ENCODE measurements at places on chromosomes 2 and 18.

DNA sequence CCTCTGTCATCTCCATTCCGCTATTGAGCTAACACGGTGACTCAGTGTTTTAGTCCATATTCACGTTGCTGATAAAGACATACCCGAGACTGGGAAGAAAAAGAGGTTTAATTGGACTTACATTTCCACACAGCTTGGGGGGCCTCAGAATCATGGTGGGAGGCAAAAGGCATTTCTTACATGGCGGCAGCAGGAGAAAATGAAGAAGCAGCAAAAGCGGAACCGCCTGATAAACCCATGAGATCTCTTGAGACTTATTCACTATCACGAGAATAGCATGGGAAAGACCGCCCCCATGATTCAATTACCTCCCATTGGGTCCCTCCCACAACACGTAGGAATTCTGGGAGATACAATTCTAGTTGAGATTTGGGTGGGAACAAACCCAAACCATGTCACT, 22.6 kb upstream of the CXXC1 start:
- no peak for DNase-seq

DNA sequence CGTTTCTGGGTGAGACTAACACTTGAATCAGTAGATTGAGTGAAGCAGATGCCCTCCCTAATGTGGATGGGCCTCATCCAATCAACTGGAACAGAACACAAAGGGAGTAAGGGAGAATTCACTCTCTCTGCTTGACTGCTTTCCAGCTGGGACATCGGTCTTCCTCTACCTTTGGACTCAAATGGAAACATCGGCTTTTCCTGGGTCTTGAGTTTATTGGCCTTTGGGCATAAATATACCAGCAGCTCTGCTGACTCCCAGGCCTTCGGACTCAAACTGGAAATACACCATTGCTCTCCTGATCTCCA, 311.6 kb downstream of the STK39 start:
- DNase-seq, result no peak

DNA sequence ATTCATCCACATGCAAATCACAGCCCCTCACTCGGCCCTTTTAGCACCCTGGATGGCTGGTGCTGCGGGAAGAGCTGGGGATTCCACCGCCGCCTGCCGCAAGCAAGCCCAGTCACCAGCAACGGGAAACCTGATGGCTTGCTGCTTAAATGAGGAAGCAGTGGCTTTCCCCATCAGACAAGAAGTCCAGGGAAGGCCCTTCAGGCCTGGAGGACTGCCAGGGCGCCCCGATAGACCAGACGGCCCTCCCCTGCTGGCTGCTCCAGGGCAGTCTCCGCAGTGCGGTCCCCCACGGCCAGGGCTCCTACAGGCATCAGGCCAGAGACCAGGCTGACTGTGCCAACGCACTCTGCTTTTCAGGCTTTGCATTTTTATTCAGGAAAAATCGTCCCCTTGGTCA, 439.1 kb downstream of the EIPR1 start:
- no peak for DNase-seq

GRCh38 chr2:21104030-21104660, 19.6 kb upstream of the TDRD15 start:
- no peak for DNase-seq

DNA sequence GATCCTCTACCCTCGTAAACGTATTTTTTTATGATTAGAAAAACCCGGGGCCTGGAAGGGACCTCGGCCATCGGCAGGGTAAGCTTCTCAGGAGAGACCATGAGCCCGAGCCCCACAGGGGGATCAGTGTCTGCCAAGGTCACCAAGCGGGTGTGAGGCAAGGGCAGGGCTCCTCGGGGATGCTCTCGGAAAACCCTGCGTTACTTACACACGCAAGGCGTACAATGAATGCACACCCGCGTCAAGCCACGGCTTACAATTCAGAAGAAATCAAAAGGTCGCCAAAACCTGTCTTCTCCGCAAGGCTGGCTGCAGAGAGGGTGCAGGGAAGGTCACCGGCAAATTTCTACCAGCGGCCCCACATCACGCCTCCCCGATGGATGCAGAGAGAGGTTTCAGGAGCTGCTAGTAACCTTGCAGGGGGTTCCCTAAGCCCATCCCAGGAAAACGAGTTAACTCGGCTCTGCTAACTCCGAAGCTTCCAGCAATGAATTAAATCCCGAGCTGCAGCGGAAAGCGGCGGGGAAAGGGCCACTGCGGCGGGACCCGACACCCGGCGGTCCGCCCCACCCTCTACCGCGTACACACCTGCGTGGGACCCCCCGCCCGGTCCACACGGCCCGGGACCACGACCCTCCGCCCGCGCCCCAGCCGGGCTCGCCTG, 638 bp downstream of the ST3GAL5 start:
- no peak for DNase-seq

GRCh38 chr2:2650608-2651375, 319.7 kb upstream of the MYT1L start:
- no peak for DNase-seq

DNA sequence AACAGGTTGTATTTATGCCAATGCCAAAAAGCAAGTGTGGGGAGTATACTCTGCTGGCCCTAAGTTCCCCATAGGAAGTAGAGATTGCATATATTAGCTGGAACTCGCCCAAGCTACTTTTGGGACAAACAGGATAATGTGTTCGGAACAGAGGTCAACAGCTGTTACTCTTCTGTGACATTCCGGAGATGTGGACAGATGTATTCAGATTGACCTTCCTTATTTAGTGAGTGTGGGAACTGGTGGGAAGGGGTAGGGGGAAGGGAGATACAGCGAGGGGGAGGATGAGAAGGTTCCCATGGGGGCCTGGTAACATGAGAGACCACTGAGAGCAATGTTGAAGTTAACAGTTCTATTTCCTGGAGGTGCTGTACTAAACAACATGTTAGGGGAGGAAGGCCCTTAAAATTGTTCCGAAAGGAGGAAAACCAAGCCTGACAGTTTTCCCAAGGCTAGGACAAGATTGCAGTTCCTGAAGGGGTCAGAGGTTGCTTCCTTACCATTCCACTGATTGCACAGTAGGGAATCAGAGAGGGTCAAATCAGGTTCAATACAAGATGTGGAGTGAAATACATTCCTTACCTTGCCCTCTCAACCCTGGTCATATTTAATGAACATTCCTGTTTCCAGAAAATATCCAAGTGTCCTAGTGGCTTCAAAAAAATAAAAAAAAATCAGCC, 14.3 kb upstream of the CD28 start:
- DNase-seq, result no peak

- no peak for DNase-seq
Measured at GRCh38 chr2:126239320-126239955, 416.5 kb upstream of the GYPC start.

DNA sequence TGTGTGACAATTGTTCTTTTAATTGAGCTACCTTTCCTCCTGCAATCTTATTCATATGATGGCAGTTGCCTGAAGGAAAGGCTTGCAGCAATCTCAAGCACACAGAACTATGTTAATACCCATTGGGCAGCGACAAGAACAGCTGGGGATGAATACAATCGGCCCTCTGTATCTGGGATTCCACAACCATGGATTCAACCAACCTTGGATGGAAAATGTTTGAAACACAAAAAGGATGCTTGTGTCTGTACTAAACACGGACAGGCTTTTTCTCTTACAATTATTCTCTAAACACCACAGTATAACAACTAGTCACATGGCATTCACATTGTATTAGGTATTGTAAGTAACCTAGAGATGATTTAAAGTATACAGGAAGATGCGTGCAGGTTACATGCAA, 256.1 kb upstream of the SIX2 start:
- DNase-seq, result no peak

GRCh38 chr2:162092658-162093556, 18.9 kb upstream of the DPP4 start:
- DNase-seq, result no peak

- no peak for DNase-seq
Measured at GRCh38 chr2:33008716-33009115, 62.0 kb downstream of the LTBP1 start.

DNA sequence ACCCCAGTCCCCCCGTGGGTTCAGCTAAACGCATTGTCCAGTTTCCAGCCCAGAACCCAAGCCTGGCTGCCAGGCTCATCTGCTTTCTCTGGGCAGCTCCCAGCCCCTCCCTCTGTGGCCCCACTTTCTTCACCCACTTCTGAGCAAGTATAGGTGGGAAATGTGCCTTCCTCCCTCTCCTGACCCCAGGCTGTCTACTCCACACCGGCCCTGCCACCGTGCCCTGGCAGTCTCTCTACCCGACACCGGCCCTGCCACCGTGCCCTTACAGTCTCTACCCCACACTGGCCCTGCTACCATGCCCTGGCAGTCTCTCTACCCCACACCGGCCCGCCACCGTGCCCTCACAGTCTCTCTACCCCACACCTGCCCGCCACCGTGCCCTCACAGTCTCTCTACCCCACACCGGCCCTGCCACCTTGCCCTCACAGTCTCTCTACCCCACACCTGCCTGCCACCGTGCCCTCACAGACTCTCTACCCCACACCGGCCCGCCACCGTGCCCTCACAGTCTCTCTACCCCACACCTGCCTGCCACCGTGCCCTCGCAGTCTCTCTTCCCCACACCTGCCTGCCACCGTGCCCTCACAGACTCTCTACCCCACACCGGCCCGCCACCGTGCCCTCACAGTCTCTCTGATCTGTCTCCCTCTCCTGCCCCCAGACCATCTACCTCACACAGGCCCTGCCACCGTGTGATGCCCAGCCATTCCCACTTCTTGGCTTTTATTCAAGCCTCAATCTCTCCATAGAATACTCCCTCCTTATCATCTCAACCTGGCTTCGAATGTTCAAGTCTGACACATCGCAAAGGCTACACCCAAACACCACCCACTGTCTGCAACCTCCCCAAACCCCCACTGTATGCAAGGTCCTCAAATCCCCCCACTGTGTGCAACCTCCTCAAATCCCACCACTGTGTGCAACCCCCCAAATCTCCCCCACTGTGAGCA, 108.9 kb downstream of the TPO start:
- DNase-seq, result no peak

DNA sequence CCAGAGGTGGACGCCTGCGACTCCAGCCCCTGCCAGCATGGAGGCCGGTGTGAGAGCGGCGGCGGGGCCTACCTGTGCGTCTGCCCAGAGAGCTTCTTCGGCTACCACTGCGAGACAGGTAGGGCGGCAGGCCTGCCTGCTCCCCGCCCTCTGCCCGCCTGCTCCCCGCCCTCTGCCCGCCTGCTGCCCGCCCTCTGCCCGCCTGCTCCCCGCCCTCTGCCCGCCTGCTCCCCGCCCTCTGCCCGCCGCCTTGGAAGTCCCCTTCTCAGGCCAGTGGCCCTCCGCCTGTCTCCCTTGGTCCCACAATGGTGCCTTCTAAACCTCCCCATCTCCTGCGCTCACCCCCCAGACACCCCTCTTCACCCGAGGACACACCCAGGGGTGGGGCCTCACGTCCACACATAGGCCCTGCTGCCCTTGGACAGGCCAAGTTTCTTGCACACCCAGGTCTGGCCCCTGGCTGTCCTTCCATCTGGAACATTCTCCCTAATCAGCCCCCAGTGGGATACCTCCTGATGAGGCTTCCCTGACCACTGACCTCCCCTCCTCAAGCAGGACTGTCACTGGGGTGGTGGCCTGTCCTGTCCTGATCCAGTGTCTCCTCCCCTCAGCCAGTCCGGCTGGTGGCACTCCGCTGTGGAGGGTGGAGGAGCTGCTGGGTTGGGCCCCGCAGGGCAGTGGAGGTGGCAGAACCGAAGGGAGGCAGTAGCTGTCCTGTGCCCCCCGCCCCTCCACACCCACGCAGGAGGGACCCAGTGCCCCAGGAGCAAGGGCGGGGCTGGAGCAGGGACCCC, 37.9 kb downstream of the MTERF4 start:
- DNase-seq, result no peak

- no peak for DNase-seq
Measured at GRCh38 chr2:65728477-65729180, 296.2 kb upstream of the SPRED2 start.

- DNase-seq, result no peak
Measured at GRCh38 chr2:74025971-74026612, 41.4 kb downstream of the TET3 start.

DNA sequence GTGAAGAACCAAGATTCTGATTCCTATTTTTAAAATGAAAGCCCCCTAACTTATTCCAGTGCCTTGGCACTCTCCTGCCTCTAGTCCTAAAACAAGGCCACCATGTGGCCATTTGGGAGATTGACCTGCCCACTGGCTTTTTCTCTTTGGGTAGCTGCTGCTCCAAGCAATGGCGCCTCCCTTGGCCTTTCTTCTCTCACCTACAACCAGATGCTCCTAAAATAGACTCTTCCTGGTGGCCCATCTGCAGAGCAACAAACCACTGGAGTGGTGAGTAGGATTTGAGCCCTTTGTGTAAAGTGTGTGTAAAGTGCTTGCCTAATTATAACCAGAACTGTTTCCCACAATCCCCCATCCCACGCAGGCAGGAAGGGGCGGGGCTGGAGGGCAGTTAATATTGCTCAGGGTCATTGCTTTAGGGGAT, 114.2 kb downstream of the FHOD3 start:
- no peak for DNase-seq

GRCh38 chr18:44075038-44075437, 605.6 kb upstream of the SETBP1 start:
- DNase-seq, result no peak

DNA sequence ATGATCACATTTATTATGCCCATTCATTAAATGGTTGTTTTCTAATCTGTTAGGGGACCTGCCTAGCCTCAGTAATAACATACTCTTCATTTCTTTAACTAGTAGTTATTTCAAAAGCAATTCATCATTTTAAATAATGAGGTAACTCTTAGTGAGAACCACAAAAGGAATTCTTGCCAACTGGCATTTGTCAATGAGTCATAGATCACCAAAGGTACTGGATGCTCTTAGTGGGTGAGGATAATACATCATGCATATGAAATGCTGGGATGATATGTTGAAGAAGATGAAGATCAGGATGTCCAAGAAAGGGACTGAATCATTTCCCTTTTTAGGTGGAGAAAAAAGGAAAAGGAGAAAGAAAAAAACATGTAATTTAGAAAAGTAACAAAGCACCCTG, 826.2 kb upstream of the DDX18 start:
- DNase-seq, result no peak

- DNase-seq, result no peak
Measured at GRCh38 chr2:117379928-117380327, 434.6 kb upstream of the DDX18 start.

- DNase-seq, result no peak
Measured at GRCh38 chr18:9539283-9539682, 64.0 kb downstream of the RALBP1 start.

Measured in bone marrow (tissue), 2 donors.